ENCODE measurements at places on chromosomes 2 and 18.

DNA sequence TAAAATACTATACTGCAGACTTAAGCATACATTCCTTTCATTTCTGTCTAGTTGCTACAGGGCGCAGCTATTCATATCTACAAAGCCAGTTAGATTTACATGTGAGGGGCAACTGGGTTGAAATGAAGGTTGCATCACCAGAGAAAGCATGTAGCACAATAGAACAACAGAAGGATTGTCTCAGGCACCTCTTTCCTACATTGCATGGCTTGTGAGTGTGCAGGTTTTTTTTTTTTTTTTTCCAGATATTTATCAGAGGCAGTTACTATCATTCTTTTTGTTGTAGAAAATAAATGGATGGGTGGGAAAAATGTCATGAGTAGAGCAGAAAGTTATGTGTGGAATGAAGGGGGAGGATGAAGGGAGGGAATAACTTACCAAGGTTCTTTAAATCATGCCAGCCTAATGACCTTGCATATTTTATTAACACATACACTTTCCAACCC is 86.8 kb downstream of the ERBB4 start:
- DNase-seq, result peak; percentile 96

DNA sequence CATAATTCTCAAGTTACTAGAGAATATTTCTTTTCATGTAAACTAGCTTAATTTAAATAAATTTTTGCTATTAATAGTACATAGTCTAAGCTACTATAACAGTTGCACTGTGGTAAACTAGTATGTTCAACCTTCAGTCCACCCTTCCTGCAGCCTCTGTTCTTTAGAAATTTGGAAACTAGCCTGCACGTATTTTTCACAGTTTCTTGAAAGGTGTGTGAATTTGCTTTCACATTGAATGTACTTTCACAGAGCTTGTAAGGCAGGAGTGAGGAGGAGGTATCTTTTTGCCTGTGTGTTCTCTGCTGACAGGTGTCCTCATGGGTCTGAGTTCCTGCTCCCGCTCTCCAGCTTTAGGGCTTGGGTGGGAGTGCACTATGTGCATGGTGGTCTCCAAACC is 117.5 kb downstream of the ATP9B start:
- DNase-seq, result no peak

- no peak for DNase-seq
Measured at GRCh38 chr2:222436040-222436413, 11.7 kb downstream of the SGPP2 start.

DNA sequence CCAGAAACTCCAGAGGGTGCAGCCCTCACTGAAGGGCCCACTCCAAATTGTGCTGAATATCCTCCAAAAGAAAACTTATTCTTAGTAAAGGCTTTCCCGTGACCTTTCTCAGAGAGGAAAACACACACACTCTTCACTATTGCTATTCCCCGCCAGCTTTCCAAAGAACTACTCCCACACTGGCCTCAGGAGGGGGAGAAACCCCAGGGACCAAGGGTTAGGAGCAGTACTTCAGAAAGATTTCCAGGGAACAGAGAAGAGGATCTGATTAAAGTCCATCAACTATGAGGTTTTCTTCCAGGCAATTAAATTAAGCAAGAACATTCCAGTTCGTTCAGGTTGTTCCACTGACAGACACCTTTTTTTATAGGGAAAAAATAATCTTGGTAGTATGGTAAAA is 150.2 kb downstream of the TTC32 start:
- DNase-seq, result no peak

GRCh38 chr2:182897137-182897536 is 30.7 kb upstream of the FRZB start:
- DNase-seq, result no peak

- no peak for DNase-seq
Measured at GRCh38 chr2:176747506-176747905, 465.1 kb upstream of the HNRNPA3 start.

DNA sequence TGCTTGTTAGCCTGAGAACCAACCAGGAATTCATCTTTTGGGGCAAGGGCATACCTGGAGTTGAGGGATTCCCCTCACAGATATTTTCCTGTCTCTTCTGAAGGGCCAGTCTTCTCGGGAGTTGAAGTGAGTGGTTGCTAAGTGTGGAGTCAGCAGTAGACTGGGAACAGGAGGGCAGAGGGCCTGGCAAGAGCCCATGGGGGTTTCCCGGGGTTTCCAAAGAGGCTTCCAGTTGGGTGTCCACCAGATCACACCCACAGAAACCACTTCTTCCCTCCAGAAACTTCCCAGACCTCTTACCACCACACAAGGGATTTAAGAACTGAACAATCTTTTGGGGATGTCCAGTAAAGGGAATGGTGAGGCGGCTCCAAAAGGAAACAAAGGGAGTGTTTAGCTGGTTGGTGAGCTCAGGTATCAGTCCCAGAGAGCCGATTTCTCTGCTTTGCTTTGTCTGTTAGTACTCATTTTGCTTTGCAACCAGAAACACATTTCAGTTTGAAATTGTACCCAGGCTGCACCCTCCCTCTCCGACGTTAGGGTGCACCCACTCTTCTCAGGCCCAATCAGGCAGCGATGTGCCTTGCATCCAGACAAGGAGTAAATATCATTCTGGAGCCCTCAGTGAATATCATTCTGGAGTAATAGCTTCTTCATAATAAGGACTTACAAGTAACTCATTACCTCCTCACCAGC is 47.5 kb upstream of the SPATS2L start:
- DNase-seq, result no peak

- DNase-seq, result no peak
Measured at GRCh38 chr2:120550893-120551446, 184.7 kb upstream of the GLI2 start.

DNA sequence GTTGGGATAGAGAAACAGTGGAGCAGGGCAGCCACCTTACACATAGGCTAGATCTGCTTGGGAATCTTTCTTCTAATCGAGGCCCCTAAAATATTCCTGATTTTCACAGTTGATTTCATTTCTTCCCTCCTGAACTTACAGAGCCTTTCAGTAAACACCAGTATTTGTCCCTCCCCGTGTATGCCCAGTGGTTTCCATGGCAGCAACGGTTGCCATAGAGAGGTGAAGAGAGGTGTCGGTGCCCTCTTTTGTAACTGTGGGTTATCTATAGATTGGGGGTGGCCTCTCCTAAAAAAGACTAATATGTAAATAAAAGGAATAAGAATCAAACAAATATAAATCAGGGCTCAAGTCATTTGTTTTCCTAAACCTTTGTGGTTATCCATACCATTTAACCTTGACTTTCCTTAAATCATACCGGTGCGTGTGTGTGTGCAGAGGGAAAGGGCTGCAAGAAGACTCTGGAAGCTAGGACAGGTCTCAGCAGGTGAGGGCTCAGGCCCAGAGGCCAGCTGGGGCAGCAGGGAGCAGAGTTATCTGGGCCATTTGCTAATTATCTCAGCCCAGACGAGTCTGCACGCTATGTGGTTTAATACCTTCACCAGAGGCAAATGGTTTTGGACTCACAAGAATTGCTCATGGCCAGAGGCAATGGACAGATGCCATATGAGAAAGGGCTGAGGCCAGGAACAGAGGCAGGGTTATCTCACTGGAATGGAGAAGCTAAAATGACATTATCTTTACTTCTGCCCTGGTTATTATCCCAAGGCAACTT is 35.5 kb downstream of the LIPG start:
- DNase-seq, result no peak

DNA sequence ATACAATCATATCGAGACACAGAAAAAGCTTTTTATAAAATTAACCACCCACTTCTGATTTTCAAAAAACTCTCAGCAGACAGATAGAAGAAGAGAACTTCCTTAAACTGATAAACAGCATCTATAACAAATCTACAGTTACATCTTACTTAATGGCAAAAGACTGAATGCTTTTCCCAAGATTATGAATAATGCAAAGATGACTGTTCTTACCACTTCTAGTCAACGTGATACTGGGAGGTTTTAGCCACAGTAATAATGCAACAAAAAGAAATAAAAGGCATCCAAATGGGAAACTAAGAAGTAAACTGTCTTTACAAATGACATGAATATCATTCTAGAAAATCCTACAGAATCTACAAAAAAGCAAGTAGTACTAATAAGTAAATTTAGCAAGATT is 58.0 kb upstream of the TMEM247 start:
- DNase-seq, result no peak

DNA sequence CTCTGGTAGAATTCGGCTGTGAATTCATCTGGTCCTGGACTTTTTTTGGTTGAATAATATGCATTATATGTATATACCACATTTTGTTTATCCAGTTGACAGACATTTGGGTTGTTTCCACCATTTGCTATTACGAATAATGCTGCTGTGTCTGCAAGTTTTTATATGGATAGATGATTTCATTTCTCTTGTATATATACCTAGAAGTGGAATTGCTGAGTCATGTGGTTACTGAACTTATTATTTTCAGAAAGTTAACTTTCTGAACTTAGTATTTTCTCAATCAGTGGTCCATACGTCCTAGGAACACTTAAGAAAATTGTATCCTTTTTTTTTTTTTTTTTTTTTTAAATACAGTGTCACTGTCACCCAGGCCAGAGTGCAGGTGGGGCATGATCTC is 63.3 kb downstream of the RIF1 start:
- no peak for DNase-seq

DNA sequence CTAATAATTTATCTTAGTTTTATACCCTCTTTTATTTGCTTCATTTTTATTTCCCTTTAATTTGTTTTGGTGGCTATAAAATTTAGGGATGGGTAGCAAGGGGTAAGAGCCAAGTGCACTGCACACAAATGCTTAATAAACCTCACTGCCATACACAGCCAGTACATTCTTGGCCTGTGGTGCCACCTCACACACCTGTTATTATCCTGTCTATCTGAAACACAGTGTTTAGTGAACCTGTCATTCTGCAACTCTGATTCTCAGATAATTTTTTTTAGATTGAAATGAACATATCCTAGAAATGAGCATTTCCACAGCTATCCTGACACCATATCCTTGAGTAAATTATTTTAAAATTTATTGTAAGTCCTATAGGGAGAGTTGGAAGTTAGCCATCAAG is 807.5 kb downstream of the DCC start:
- DNase-seq, result no peak

DNA sequence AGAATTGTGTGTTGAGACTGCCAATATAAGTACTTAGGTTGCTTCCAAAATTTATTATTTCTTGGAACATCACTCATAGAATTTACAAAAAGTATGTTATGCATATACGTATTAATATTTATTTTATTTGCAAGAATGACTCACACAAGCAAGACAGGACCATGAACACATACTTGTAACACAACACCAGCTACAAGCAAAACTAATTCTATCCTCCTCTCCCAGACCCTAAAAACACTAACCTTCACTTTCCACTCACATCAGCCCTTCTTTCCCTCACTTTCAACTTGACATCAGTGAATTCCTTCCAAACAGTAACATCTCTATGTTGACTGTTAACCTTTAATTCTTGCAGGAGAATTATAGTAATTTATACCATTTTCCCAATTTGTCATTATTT is 24.3 kb downstream of the OSBPL1A start:
- DNase-seq, result no peak

DNA sequence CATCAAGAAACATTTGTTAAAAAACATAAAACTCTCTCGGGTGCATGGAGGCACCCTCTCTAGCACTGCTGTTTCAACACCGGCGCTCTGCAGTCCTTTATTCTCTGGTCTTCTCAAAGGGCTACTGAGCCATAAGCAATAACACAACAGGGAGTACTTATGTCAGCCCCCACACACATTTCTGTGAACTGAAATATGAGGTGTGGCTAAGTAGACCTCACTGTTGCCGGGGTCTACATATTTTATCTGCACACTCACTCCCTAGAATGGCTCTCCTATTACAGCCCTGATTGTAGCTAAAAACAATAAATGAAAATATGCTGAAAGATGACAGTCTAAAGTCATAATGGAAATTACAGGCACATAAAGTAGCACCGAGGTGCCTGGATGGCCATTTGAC is 235.1 kb downstream of the GRB14 start:
- no peak for DNase-seq

DNA sequence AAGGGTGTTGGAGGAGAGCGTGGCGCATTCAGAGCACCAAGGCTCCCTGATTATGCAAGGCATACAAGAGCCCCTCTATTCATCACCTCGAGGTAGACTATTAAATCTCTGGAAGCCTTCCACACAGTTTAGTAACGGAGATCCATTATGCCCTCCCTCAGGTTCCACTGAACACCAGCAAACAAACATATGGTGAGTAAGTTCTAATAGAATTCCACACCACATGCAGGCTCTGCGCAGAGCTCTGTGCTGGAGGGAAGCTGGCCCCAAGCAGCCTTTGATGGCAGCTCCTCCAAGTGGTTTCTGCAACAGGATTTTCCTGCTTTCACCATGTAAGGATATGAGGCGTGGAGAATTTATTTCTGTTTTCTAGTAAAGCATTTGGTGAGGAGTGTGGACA is 238.6 kb downstream of the C1D start:
- no peak for DNase-seq

DNA sequence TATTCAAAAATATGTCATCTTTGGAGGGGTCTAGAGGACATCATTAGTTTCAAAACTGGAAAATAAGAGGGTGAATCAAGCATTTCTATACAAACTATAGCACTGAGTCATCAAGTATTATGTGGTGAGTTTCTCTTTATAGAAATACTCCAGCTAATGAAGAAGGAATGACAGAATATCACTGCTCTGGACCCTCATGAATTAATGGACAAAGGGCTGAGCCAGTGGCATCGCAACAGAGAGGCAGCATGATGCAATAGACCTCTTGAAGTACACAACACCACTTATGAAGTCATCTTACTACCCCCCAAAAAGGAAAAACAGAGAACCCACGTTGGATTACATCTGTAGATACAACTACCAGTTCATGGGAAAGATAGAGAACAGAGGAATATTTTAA is 27.4 kb upstream of the EIF2AK3 start:
- DNase-seq, result no peak

DNA sequence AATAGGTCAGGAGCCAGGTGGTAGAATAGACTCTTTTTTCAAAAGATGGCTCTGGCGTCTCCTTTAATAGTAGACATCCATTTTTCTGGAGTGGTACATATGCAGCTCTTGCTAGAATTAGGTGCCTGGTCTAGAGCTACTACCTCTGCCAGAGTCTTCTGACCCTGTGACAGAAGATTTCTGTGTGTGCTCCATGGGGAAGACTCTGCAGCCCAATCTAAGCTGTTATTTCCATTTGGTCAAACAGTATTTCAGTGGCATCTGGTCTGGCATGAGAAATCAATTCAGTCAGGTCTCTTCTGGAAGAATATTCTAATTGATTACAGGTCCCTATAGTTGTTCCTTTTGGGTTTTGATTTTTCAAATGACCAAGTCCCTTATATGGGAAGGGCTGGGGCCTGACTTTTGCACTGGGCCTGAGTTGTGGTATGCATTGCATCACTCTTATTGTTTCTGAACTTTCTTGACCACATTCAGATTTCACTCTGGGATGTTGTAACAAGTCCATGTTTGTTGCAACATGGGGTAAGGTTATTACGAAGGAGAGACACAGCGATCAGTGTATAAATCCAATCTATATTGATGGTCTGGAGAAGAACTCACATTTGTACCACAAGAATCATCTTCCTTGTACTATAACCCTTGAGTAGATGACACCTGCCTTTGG is 12.1 kb downstream of the MXD1 start:
- DNase-seq, result no peak

- peak; percentile 33 for DNase-seq
Measured at GRCh38 chr18:28729321-28729720, 552.4 kb upstream of the CDH2 start.

GRCh38 chr2:29074411-29074810 is at the start of gene PCARE:
TSS of gene PCARE (minus strand) at chr2:29074523. CDS start at chr2:29074261, 262 bp downstream.
- DNase-seq, result no peak

GRCh38 chr18:42201137-42201536 is 246.1 kb downstream of the PIK3C3 start:
- no peak for DNase-seq
